Inflammatory macrophage treated with lipopolysaccharide for 1 hour (primary cell): ENCODE measurements at places on chromosomes 2 and 18.

GRCh38 chr2:133490411-133490980 is 77.8 kb downstream of the NCKAP5 start:
- DNase-seq: no peak

- DNase-seq: no peak
These were observed 680.1 kb upstream of the RAB6C start for GRCh38 chr2:129299338-129299737.

- no peak for DNase-seq
These were observed 126.6 kb upstream of the CWC22 start for GRCh38 chr2:180133736-180134135.

DNA sequence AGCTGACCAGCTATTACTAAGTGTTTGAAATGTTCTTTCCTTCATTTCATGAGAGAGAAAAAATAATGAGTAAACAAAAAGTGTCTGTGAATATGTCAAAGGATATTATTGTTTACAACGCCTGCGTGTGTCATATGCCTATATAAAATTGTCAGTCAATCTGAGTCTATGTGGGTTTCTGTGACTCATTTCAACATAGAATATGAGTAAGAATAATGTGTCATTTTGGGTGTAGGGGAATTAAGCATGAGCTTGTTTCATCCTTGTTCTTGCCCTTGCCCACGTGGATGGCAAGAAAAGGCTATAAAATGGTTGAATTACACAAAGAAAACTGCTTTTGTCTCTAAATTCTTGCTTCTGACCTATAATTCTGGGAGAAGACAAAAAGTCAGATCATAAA is 466.0 kb downstream of the PTH2R start:
- no peak for DNase-seq

- peak; percentile 77 for DNase-seq
These were observed 85.6 kb downstream of the EHD3 start for GRCh38 chr2:31319406-31320175.

DNA sequence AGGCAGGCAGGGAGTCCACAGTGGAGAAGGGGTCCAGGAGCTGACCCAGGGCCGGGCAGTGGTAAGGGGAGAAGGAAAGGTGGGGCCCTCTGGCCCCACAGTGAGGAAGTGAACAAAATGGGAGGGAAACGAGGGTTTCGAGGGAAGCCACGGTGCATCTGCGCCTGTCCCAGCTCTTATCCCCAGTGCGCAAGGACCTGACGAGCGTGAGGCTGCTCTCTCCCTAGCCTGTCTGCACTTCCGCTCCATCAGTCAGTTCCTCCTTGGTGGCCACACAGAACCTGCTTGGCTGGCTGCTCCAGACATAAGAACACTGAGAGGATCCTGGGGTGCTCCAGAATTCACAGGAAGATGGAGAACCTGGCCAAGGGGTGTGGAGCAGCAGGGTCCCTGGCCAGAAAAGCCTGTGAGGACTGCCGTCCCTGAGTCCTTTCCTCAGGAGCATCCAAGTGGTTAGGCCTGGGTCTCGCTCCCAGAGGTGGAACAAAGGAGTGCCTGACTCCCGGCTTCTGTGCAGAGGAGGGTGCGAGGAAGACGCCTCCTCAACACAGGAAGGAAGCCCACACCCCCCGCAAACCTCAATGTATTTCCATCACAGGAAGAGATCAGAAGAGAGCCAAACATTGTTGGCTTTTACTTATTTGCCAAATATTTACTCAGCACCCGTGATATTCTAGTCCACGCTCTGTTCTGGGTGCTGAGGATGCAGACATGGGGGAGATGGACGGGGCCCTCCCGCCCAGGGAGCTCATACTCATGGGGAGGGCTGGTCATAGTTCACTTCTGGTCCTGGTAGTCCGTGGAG is 43.7 kb upstream of the SEMA4C start:
- peak; percentile 29 for DNase-seq

DNA sequence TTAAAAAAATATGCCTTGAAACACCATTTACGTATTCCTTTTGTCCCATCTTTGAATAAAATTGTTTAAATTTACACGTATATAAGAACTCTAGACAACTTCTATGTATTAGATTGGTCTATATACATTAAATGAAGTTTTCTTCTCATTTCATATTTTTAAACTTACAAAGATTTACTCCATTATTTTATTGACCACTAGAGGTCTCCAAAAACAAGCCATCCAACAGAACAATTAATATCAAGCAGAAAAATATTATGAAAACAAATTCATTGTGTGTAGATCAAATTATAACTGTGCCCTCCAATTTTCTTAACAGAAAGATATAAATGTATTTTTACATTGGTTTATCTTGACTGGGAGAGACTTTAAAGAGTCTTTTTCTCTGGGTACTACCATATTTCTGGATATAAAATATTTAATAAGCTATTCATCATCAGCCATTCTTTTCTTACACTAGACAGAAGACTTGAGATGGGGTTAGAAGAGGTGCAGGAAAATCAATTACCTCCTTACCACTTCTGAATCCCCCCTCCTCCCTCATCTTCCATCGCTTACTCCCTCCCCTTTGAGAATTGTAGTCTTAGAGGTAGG is 66.5 kb downstream of the DPP4 start:
- no peak for DNase-seq
